Epithelial cell of proximal tubule (primary cell): ENCODE measurements at places on chromosomes 7 and 10.
A peak's percentile ranks its signal among the peaks of the same experiment; 100 is the strongest.

DNA sequence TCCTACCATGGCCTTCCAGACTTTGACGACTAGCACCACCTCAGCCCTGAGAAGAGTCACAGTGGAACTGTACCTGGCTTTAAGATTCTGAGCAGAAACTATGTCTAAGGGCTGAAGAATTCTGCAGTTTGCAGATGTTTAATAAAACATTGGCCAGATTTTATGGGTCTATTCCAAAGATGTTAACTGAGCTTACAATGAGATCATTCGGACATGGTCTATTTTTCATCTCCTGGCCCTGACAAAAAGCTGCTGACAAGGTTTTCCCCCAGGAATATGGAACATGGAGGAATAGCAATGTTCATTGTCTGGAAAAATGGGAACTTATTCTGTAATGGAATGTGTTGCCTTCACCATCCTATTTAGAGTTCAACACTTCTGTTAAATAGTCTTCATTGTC lies 66.4 kb downstream of the PTF1A start:
- no peak for DNase-seq

DNA sequence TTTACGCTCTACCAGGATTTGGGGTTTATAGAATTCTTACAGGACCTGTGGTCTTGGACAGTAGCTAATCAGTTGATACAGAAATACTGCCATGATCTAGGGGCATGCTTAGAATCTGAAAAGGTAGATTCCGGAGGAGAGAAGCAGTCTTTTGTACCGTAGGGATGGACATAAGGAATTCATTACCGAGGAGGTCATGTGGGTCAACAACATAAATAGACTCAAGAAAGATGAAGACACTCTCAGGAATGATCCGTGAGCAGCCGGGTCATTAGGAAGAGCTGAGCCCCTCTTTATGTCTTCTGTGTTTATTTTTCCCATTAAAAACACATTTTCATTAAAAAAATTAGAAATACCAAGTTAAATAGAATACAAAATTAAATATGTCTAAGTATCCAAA lies 160.1 kb upstream of the TNS3 start:
- no peak for DNase-seq

DNA sequence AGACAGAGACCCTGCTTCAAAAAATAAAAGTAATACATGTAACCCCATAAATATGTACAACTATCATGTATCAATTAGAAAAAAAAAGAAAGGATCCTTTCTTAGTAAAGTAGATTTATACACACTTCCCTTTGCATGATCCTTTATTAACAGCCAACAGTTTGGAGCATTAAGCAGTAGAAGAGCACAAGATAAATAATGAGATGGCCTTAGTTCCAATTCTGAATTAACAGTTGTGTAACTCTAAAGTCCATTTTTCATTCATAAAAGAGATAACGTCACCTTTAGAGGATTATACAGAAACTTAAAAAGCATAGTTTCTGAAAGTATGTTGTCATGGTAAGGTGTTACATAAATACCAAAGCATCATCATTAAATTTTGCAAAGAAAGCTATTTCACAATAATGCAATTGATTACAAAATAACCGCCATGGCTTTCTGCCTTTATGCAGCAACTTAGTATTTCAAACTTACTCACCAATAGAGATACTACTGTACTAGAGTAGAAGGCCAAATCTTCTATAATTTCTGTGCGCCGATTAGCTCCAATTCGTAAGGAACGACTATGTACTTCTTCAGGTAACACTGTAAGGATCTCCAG lies 40.3 kb downstream of the TNPO3 start:
- no peak for DNase-seq

DNA sequence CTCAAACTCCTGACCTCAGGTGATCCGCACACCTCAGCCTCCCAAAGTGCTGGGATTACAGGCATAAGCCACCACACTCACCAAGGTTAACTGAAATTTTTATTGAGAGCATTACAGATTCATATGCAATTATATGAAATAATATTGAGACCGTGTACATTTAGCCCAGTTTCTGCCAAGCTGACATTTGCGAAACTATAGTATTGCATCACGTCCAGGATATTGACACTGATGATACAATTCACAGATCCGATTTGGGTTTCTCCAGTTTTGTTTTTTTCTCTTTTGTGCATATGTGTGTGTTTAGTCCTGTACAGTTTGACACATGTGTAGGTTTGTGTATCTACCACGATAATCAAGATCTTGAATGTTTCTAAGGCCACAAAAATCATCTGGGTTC lies 627.9 kb upstream of the FOXK1 start:
- DNase-seq = no peak

- DNase-seq = no peak
Measured at GRCh38 chr10:92689663-92690210, at the start of gene HHEX. Gene HHEX, plus strand, starts transcription at chr10:92689955. Its CDS starts 32 bp downstream, at chr10:92689987.

- peak; percentile 39 for DNase-seq
Measured at GRCh38 chr7:14635955-14636354, 266.6 kb downstream of the DGKB start.
